ENCODE measurements at places on chromosomes 5 and 9.
A peak's percentile ranks its signal among the peaks of the same experiment; 100 is the strongest.

DNA sequence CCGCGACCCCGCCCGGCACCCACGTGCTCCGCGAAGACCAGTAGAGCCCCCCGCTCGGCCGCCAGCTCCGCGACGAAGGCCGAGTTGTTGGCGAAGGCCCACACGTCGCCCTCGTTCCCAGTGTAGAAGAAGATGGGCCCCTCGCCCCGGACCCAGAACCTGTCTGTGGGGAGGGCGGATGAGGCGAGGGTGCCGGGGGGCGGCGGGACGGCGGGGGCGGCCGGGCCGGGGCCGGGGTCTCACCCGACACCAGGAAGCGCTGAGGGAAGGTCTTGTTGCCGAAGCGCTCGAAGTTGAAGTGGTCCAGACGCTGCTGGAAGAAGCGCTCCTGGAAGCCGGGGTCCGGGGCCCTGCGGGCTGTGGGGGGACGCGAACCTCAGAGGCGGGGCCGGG lies 317 bp downstream of the DPP7 start:
- DNase-seq = no peak

DNA sequence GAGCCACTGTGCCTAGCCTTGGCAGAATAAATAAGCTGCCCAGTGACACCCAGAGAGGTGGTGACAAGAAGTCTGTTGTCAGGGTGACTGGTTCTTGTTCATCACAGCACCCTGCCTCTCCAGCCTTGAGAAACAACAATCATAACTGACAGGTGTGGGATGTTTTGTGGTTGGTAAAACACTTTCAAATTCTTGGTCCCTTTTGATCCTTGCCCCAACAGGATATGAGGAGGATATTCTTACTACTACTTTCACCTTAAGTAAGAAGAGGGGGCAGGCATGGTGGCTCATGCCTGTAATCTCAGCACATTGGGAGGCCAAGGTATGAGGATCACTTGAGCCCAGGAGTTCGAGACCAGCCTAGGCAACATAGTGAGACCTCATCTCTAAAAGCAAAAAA lies 14.2 kb upstream of the FRRS1L start:
- peak; percentile 78 for DNase-seq

DNA sequence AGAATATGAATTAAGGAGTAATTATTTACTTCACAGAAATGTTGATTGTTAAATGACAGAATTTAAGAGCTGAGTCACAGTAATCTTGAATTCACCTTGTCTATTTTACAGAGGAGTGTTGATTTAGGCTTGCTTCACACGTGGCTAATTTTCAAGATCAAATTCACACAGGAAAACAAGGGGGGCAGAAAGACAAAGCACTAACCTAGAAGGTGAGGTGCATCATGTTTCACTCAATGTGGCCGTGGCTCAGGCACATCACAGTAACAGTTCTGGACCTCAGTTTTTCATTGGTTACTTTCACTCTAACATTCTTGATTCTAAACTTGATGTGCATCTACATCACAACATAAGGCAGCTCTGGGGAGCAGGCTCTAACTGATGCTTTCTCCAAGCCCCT lies 69.6 kb upstream of the GNAQ start:
- no peak for DNase-seq

DNA sequence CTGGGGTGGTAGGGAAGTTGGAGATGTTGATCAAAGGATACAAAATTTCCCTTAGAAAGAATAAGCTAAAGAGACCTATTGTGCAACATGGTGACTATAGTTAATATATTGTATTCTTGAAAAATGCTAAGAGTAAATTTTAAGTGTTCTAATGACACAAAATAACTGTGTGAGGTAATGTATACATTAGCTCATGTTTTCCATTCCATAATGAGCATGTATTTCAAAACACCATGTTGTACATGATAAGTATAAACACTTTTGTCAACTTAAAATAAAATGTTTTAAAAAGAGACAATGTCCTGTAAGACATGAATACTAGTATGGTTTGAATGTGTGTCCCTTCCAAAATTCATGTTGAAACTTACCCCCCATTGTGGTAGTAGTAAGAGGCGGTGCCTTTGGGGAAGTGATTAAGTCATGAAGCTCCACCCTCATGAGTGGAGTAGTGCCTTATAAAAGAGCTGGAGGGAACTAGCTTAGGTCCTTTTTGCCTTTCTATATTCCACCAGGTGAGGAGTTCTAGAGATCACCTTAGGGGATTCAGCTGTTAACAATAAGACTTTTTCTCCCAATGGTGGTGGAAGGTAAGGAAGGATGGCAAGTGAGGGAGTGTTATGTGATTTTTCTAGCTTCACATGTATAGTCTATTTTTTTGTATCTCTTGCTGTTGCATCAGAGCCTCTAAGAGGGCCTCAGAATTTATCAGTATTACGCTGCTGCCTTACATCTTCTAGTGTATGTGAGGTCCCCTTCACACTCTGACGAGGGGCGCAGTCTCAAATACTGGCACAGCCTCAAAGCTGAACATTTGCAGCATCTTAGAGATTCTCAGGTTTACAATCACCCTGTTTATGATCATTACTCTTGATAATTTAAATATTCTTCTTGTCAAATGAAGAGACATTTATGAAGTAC lies 94.9 kb upstream of the NREP start:
- no peak for DNase-seq

DNA sequence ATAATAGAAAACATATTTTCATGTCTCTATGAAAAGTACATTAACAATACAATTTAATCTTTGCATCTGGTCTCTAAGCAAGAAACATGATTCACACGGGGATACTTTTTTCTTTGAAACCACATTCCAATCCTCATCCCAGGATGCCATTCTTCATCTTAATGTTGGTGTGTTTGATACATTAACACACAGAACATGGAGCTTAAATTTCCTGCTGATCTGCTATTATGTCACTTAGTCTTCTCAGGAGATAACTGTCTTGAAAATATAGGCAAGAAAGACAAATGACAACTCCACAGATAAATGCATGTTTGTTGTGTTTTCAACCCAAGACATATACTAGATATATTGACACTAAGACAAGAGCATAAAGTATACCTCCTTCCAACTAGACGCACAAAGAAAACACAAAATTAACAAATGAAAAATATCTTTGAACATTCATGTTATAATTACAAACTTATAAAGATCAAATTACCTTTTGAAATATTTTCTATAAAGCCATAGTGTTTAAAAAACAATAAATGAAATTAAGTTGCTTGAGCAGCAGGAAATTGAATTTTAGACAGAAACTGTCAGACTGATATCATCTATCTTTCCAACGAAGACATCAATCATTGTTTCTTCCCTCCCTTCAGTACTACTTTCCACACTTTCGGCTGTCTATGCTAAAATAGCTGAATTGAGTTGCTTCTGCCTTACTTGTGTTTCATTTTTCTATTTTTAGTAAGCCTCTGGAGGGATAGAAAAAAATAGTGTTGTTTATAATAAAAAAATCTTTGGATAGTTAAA lies 1676.7 kb upstream of the CDH9 start:
- DNase-seq = no peak

GRCh38 chr9:106637486-106637885 lies 225.5 kb upstream of the ZNF462 start:
- no peak for DNase-seq

GRCh38 chr9:137302449-137303150 lies 529 bp upstream of the NRARP start:
- DNase-seq = peak; percentile 78

GRCh38 chr9:93465855-93466254 lies 12.5 kb upstream of the FAM120AOS start:
- no peak for DNase-seq

DNA sequence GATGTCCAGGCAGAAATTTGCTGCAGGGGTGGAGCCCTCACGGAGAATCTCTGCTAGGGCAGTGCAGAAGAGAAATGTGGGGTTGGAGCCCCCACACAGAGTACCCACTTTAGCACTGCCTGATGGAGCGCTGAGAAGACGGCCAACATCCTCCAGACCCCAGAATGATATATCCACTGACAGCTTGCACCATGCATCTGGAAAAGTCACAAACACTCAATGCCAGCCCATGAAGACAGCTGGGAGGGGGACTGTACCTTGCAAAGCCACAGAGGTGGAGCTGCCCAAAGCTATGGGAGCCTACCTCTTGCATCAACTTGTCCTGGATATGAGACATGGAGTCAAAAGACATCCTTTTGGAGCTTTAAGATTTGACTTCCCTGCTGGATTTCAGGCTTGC lies 426.3 kb upstream of the FAM174A start:
- DNase-seq = no peak

GRCh38 chr5:135708481-135709207 lies 125.8 kb upstream of the SLC25A48 start:
- no peak for DNase-seq

DNA sequence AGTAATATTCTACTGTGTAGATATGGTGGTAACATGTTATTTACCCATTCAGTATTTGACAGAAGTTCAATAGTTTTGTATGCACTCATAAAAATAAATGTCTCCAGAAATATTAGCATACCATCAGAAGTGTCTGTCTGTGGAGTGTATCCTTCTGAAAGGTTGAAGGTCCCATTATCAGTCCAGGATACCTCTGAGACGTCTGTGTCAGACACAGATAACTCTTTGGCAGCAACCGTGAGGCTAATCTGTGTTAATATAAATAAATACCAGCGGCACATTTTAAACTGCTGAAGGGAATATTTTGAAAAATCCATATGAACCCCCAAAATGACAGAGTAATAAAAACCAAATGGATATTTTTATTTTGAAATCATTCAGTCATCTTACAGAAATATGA lies 11.9 kb upstream of the ZNF622 start:
- no peak for DNase-seq

DNA sequence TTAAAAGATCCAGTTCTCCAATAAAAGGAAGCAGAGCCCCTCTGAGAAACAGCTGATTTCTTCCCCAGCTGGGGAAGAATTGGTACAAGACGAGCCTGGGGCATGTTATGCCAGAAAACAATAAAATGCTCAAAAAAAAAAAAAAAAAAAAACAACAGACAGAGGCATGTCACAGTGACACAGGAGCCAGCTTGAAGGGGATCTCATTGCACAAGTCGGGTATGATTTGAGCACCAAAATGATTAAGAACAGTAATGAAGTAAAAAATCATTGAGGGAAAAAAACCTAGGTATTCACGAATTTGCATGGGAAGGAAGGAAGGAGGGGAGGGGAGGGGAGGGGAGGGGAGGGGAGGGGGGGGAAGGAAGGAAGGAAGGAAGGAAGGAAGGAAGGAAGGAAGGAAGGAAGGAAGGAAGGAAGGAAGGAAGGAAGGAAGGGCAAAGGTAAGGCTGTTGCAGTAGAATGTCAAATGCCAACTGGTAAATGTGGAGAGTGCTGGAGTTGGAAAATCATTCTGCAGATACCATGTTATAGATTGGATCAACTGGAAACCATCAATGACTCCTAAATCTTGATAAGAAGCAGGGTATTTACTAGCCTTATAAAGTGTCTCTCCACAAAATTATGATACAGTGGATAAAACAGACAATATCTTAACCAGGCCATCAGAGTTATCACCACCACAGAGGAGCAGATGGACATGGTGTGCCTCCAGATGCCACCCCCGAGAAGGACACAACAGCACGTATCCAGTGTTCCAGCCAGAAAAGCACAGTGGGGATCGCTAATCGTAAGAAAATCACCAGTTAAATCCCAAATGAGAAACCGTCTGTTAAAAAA lies 7.2 kb downstream of the GNA14 start:
- DNase-seq = no peak

GRCh38 chr5:36681711-36682110 lies 75.3 kb downstream of the SLC1A3 start:
- DNase-seq = no peak

GRCh38 chr5:55227664-55228430 lies 732 bp upstream of the MCIDAS start:
- DNase-seq = no peak

- no peak for DNase-seq
Measured at GRCh38 chr5:61289669-61290306, 42.3 kb upstream of the ZSWIM6 start.

DNA sequence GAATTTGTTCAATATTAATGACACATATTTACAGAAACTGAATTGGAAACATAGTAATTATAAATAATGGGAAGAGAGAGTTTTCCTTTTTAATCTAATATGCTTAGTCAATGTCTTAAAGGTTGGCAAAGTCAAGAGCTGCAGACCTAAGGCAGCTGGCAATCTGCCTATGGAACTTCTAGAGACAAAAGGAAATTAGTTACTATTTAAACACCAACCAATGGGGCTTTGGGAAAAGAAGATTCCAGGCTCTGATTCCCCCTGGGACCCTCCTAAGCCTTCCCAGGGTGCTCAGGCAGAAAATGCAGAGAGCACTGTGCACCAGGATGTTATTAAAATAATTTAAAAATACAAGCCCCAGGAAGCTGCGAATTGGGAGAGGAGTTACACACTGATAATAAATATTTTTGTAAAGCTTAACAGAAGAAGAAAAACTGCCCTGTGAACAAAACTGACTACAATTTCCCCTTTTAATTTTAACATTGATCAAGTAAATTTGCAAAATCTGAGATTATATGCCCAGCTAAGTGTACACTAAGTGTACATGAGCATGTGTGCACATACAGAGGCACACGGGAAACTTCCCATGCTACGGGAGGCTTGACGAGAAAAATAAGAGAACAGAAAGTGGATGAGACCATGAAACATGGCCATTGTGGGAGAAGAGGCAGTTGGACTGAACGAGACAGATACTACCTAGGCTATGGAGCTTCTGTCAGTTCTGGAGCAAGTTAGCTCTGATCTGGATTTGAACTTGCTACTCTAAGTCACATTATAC lies 77.4 kb upstream of the ADAMTS16 start:
- no peak for DNase-seq

GRCh38 chr9:37897665-37898064 lies 6.3 kb downstream of the SLC25A51 start:
- DNase-seq = no peak

- DNase-seq = peak; percentile 39
Measured at GRCh38 chr9:911005-911404, 65.5 kb upstream of the DMRT3 start.

DNA sequence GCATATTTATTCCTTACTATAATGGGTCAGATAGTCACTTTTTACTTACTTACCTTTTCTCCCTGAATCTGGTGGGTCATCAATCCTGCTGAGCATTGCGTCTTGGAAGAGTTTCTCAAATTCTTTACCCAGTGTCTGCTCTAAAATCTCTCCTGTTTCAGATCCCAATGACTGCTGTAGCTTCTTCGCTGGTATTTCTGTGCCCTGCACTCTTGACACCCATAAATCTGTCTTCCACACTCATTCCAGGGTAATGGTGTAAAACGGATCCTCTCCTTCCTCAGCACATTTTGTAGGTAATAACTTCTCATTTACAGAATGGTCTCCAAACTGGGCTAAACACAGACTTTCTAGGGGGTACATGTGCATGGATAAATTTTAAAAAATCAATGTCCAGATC lies 407.4 kb downstream of the DMAC1 start:
- no peak for DNase-seq

Measured in SW480 (cell line).